ENCODE measurements at places on chromosomes 5 and 9. TPM values are rescaled to one million over a fixed set of nuclear protein-coding genes. Genes with fewer than 3 reads are reported as not detected.

The ABCA1 gene
- 79.7 TPM for total RNA-seq

The LHX3 gene
- not detected for total RNA-seq

The LMAN2 gene
- 159 TPM for total RNA-seq

The CAPSL gene
- not detected for total RNA-seq

The TMEM232 gene
- not detected for total RNA-seq

The NUTM2F gene
- total RNA-seq, result not detected

The PDCD1LG2 gene
- 1.1 TPM for total RNA-seq

The MEIKIN gene
- not detected for total RNA-seq

The SPATA6L gene
- total RNA-seq, result 2.4 TPM

The MRPS27 gene
- 42.9 TPM for total RNA-seq

The CEL gene
- total RNA-seq, result 0.78 TPM

The LCN9 gene
- not detected for total RNA-seq

The INSL4 gene
- total RNA-seq, result not detected

The SPINK4 gene
- not detected for total RNA-seq

The F2R gene
- 240 TPM for total RNA-seq

The IER5L gene
- total RNA-seq, result 81.2 TPM

The LOX gene
- 32.9 TPM for total RNA-seq

The CERCAM gene
- 51.8 TPM for total RNA-seq

The PCDHGA2 gene
- total RNA-seq, result 13.8 TPM

The MED7 gene
- 5.1 TPM for total RNA-seq

The CD74 gene
- total RNA-seq, result 844 TPM

The SNAPC3 gene
- 46.5 TPM for total RNA-seq

The SERF1A gene
- total RNA-seq, result 22.6 TPM

The INSL6 gene
- total RNA-seq, result not detected

The PTAR1 gene
- total RNA-seq, result 55.1 TPM

The BTNL8 gene
- not detected for total RNA-seq

The GFRA3 gene
- not detected for total RNA-seq

The TSSK1B gene
- total RNA-seq, result not detected

The SLC45A2 gene
- not detected for total RNA-seq

The TIMD4 gene
- total RNA-seq, result 7.6 TPM

The EIF4E1B gene
- not detected for total RNA-seq

The SLU7 gene
- 63.5 TPM for total RNA-seq

The COL5A1 gene
- total RNA-seq, result 127 TPM

The PROB1 gene
- 1.9 TPM for total RNA-seq

The NEUROG1 gene
- not detected for total RNA-seq

The TRIM36 gene
- total RNA-seq, result 15.3 TPM
